ENCODE measurements at places on chromosomes 3 and 15.

- peak; percentile 26 for DNase-seq
Observed at GRCh38 chr15:74265046-74265639, 29.0 kb downstream of the CCDC33 start.

- DNase-seq = no peak
Observed at GRCh38 chr3:45724911-45725310, 35.7 kb downstream of the SACM1L start.

GRCh38 chr3:7739754-7740153, 761.9 kb upstream of the LMCD1 start:
- no peak for DNase-seq

DNA sequence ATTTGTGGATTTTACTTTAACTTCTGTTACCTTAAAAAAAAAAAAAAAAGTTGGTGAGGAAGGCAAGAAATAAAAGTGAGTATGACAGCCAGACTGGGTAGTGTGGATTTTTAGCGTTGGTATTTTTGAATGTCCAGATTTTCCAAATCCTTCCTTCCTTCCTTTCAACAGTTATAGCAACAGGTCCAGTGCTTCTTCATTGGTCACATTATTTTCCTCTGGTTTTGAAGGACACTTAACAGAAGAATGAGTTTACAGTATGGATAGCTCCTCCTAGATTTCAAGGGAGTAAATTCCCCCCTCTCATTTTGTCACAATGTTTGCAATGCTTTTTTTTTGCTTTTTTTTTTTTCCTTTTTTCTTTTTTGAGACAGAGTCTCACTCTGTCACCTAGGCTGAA, 6.4 kb downstream of the MAPKBP1 start:
- DNase-seq = no peak

DNA sequence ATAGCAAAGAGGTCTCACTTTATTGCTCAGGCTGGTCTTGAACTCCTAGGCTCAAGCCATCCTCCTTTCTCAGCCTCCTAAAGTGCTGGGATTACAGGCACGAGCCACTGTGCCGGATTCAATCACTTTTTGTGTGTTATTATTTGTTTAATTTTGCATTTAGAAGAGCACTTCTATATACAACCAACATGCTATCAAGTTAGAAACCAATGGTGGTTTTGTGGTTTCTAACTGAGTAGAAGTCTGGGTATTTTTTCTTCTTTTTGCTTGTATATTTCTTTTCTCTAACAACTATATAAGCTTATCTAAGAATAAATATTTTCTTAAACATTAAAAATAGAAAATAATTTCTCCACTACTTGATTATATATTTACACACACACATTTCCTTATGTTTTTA, 86.7 kb downstream of the PEAK1 start:
- DNase-seq = no peak

DNA sequence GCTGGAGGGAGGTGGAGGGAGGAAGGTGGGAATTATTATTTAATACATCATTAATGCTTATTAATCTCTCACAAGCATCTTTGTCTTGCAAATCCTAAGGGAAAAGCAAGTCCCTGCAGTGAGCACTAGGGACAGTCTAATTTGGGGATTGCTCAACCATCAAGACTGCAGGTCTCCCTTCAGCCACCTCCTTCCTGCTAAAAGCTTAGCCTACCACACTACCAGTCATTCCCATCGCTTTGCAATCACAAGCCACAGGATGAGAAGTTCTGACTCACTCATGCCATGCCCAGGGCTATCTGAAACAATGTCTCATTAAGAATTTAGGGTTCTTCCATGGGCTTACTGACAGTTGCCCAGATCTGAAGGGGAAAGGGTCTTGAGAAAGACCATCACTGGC, 51.0 kb upstream of the EIF1B start:
- no peak for DNase-seq

DNA sequence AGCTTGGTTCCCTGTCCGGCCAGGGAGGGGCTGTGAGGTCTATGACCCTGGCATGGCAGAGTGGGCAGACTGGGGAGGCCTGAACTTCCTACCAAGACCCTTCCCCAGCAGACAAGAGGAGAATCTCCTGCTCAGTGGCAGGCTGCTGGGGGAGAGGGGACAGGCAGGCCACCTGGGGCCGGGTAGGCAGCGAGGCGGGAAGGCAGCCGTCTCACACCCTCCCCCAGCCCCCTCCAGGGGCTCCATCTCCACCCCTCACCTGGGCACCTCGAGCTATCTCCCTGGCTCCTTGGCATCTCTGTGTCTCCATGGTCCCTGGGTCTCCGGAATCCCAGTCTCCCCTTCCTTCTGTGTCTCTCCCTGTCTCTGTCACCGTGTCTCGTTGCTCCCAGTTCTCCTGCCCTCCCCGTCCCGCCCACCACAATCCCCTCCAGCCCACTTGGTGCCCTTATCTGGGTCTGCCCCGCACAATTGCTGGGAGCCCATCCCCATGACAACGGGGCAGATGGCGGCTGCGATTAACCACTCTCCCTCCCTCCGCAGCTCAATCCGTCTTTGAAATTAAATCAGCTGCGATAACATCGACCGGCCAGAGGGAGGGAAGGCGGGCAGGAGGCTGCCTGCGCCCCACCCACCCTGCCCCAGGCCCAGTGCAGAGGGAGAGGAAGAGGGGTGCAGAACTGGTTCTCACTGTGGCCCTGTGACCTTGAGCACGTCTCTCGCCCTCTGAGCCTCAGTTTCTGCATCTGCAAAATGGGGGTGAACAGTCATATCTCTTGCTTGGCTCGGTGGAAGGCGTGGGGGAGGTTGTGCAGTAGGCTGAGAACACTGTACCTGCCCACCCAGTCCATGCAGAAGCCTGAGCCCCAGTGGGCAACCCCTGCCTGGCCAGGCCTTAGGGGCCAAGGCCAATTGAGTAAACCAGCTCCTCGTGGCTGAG, 9.6 kb downstream of the DNAJB8 start:
- no peak for DNase-seq

DNA sequence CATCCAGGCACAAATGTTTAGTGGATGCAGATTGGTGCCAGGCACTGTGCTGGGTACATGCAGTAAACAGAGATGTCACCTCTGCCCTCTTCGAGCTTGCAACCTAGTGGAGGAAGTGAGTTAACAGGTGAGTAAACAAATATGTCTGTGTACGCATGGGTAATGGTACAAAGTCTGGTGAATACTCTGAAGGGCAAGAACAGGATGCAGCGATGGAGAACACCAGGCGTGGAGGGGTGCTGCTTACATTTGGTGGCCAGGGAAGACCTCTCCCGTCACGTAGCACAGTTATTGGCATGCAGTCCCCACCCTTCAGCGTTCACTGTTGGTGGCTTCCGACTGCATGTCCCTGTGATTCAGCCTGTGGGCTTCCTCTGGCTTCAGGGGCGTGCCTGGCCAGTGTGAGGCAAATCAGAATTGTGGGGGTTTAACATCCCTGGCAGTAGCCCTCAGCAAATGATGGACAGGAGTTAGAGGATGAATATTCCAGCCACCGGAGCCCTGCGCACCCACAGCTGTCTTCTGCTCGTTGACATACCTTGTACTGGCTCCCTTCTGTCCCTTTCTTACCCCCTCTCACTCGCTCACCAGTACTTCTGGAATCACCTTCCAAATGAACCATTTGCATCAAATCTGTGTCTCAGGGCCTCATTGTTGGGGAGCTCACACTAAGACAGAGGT, 9.1 kb upstream of the HDAC11 start:
- no peak for DNase-seq

GRCh38 chr15:37880009-37880834, 54.2 kb upstream of the TMCO5A start:
- DNase-seq = peak; percentile 42

DNA sequence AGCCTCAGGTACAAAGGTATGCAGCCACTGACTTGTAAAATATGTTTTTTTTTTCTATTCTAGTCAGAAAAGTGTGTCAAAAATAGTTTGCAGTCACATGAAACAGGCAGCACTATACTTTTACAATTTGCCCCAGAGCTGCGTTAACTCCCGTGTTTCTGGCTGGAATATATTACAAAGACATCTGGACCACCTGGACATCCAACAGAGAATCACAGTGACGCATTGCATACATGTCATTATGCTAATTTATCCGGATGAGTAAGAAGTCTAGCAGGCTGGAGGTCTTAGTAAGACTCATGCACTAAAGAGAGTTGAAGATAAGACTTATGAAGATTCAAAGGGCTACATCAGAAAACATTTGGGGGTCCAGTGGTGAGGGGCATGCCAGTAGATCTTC, 39.2 kb upstream of the STRIT1 start:
- no peak for DNase-seq

- DNase-seq = no peak
Observed at GRCh38 chr3:138195481-138195880, 8.4 kb downstream of the ARMC8 start.

GRCh38 chr15:84731774-84732173, 15.8 kb upstream of the SEC11A start:
- no peak for DNase-seq

GRCh38 chr15:41502795-41503668, 9.4 kb downstream of the ITPKA start:
- DNase-seq = no peak

GRCh38 chr3:72192572-72192971, 407.6 kb upstream of the PROK2 start:
- no peak for DNase-seq

- DNase-seq = no peak
Observed at GRCh38 chr3:30890907-30891306, 3.6 kb downstream of the GADL1 start.

DNA sequence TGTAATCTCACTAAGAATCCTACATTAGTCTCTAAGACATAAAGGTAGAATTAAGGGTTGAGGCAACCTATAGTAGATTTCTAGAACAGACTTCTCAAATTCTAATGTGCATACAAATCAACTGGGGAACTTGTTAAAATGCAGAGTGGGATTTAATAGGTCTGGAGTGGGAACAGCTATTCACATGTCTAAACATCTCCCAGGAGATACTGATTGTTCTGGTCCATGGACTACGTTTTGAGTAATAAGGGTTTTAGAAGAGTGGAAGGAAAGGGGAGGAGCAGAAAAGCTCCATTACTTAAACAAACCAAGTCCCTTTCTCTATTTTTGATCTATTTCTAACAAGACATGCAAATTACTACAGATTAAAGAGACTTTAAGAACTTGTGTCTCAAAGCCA, 524.8 kb downstream of the TUSC7 start:
- DNase-seq = no peak

GRCh38 chr3:78154521-78155186, 1114.8 kb downstream of the ROBO2 start:
- no peak for DNase-seq

GRCh38 chr3:33441225-33441976, 1.2 kb upstream of the UBP1 start:
- no peak for DNase-seq

- no peak for DNase-seq
Observed at GRCh38 chr3:18189282-18190050, 235.7 kb downstream of the SATB1 start.

- no peak for DNase-seq
Observed at GRCh38 chr3:122349171-122349570, 24.1 kb downstream of the CSTA start.

GRCh38 chr3:186946756-186947375, 16.5 kb downstream of the ST6GAL1 start:
- peak; percentile 64 for DNase-seq
